Posterior vena cava (tissue), 2 donors: ENCODE measurements at places on chromosomes 5 and 9.

DNA sequence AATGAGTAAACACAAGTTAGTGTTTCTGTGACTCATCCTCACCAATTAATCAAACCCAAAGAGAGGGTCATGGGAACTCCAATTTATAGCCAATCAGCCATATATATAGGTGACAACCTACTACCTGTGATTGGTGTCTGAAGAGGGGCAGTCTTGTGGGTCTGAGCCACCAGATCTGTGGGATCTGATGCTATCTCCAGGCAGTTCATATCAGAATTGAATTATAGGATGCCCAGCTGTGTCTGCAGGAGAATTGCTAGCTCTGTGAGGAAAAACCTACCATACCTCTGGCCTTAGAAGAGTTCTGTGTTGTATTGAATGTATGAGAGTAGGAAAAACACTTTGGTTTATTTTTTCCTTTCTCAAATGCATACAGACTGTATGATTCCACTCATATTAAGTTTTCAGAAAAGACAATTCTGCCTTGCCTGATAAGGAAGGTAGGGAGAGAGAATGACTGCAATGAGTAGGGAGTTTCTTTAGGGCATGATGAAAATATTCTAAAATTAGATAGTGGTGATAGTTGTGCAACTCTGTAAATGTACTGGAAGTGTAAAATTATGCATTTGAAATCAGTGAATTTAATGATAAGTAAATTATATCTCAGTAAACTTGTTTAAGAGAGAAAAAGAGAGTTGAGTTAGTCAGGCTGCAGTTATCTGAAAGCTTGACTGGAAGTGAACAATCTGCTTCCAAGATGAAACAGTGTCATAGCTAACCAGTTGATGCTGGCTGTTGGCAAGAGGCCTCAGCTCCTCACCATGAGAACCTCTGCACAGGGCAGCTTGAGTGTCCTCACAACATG is 274.9 kb downstream of the AUH start:
- no peak for DNase-seq

DNA sequence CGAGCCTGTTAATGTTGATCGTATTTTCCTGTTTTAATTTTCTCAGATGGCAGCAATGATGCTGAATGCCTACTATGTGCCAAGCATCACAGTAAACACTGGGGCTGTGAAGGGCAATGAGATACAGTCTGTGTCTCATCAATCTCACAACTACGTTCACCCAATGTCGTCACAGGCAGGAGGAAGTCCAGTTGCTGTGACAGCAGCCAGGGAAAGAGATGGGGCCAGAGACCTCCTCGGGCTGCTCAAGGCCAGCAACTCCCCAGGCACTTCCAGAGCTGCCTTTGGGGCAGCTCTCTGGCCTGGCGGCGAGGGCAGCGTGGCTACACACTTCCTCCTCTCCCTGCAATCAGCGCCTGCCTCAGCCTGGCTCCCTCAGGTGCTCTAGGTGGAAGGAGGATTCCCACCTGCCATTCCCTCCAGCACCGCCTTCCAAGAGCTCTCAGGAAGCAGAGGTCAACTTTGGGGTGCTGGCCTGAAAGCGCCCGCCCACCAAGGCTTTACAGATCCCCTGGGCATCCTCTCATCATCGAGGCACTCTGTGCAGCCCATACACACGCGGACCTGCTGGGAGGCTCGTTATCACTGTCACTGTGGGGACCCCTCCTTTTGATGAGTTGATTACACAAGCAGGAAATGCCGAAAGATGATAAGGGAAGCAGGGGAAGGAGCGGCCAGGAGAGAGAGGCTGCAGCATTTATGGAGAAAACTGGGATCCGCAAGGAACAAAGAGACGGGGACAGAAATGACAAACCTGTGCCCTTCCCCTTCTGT is 159.2 kb downstream of the ZDHHC21 start:
- no peak for DNase-seq

DNA sequence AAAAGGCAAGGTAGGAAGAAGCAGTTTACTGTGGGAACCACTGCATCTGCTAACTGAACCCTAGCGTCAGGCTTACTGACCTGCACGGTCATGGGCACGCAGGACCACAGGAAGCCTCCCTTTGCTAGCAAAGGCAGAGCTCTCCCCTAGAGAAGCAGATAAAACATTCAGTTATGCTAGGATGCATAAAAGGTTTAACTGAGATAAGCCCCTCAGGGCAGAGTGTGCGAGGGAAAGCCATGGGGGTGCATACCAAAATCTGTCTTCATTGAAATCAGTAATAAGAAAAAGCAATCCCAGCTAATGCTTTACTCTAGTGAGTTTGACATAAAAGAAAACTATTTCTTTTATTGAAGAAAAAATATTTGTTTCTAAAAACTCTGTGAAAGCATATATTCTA is 2403.7 kb upstream of the C9orf72 start:
- DNase-seq, result no peak

GRCh38 chr9:14300040-14300439 is 13.9 kb downstream of the NFIB start:
- DNase-seq, result no peak

- DNase-seq, result no peak
Measured at GRCh38 chr5:172364773-172365172, 81.2 kb upstream of the UBTD2 start.

- DNase-seq, result no peak
Measured at GRCh38 chr9:124480621-124480981, 26.6 kb downstream of the NR5A1 start.

- DNase-seq, result no peak
Measured at GRCh38 chr5:6576861-6577501, 55.9 kb downstream of the NSUN2 start.

DNA sequence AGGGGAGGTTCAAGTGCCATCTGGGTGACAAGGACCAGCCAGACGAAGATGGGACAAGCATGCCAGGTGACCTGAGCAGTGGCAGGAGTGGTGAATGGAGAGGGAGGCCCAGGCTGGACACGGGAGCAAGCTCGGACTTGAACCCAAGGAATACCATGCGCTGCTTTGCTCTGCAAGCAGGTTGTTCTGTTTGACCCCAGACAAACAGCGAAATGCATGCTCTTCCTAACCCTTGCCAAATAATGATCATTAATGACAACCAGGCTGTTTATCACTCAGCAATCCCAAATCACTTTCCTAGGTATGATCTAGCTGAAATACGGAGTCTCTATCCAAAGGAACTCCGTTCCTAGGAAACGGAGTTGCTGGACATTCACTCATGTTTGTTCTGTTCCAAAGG is 77.4 kb downstream of the PTPDC1 start:
- no peak for DNase-seq

DNA sequence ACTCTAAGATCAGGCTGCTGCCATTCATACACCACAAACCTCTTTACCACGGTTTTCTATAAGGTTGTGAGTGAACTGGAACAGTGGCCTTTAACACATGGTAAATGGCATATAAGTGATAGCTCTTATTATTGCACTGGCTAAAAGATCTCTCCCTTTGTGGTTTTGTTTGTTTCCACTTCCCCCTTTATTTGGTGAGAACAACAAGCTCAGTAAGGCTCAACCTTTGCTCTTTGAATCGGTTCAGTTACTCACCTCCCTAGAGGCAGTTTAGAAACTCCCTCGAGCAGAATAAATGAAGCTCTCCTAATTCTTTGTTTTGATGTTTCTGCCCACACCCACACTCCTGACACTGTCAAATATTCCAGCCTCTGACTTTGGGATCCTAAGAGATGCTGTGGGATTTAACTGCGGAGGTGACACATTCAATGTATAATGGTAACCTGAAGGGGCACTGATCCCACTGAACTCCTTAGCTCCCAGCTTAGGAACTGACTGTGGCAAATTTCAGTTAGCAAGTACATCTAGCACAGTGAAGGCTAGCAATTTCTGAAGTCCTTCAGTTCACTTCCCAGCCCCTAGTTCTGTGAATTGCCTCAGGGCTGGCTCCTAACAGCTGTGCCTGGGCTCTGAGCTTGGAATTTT is 22.5 kb upstream of the RAD23B start:
- no peak for DNase-seq

- peak; percentile 80 for DNase-seq
Measured at GRCh38 chr9:75889977-75890471, 449 bp upstream of the PCSK5 start.

DNA sequence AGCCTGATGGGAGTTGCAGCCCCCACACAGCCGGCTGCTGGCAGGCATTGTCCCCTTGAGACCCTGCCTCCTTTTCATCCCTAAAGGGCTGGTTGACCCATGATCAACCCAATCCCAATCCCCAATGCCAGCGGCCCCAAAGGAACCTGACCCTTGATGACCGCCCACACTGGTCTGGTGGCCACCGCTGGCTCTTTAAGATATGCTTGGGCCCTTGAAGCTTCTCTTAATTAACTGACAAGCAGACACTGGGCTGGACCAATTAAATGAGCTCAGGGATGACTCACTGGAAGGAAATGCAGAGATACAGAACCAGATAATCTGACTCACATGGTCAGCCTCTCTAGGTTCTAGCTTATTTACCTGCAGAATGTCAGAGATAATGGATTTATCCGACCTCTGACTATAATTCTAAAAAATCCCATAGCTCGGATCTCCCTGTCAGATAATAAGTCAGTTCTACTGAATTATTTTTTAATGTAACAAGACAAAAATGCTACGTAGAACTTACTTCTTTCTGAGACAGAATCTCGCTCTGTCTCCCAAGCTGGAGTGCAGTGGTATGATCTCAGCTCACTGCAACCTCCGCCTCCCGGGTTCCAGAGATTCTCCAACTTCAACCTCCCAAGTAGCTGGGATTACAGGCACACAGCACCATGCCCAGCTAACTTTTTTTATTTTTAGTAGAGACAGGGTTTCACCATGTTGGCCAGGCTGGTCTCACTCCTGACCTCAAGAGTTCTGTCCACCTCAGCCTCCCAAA is 11.1 kb upstream of the MLANA start:
- DNase-seq, result no peak

DNA sequence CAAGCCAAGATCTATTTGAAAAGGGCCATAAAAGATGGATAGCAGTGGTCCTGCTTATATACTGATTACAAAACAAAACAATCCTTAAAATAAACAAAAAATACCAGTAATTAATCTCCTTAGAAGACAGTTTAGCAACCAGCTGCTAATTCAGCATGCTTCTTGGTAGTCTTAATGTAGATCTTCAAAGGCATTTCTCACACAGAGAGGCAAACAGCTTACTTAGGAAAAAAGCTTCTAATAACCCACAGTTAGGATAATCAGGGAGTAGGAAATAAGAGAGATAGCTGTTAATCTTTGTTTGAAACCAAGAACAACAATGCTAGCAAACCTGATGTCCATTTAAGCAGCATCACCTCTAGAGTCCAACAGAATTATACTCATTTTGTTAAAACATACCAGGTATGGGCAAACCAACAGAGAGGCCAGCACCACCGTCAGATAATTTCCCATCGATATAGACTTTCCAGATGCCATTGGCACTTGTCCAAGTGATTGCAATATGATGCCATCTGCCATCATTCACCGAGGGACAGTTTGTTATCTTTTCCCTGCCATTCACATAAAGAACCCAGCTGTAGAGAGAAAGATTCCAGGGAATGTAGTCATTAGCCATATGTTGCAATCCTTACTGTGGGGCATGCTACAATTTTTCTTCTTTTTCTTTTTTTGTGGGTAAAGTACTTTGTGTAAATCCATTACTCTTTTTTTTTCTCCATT is 105.6 kb upstream of the TXNDC8 start:
- no peak for DNase-seq

GRCh38 chr9:3458806-3459475 is 66.9 kb downstream of the RFX3 start:
- no peak for DNase-seq

DNA sequence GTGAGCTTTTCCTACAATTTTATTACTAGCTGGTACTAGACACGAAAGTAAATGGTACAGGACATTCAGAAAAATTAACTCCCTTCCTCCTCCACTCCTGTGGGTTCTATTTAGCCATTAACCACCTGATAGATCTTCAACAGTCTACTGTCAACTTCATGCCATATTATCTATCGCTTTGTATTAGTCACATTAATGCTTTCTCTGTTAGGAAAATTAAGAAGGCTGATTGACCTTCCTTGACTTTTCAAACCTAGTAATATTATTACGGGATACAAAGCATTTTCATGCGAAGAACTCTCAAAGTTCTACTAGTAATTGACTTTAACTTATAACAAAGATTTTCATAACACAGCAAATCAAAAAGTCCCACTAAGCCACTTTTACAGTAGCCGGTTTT is 1.2 kb downstream of the TEX10 start:
- no peak for DNase-seq

GRCh38 chr9:13705918-13706317 is 426.4 kb upstream of the MPDZ start:
- DNase-seq, result no peak

DNA sequence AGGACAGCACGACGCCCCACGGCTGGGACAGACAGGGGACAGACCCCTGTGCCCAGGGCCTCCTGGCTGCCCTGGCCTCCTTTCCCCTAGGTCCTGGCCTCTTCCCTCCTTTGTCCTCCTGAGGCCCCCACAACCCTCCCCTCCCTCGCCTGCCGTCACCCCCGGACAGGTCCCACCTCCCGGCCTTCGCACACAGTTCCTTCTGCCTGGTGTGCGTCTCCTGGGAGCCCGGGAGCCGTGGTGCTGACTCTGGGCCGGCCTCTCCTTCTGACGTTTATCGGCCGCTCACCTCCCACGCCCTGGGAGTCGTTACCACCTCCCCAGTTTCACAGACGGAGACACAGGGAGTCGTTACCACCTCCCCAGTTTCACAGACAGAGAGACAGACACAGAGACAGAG is 25.1 kb upstream of the NOTCH1 start:
- no peak for DNase-seq

DNA sequence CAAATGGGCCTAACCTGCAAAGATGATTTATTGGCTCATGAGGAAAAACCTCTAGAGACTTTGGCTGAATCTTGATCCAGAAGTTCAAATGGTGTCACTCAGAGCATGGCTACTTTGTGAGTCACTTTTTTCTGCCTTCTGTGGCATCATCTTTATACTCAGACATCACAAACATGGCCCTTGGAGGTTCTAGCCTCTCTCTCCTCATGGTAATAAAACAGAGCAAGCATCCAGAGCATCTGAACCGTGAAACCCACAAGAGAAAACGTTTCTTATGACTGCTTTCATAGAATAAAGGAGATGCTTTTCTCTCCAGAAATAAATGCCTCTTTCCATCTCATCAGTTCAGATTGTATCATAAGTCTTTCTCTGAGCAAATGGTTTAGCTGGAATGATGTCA is 780.3 kb downstream of the KCTD16 start:
- DNase-seq, result no peak

DNA sequence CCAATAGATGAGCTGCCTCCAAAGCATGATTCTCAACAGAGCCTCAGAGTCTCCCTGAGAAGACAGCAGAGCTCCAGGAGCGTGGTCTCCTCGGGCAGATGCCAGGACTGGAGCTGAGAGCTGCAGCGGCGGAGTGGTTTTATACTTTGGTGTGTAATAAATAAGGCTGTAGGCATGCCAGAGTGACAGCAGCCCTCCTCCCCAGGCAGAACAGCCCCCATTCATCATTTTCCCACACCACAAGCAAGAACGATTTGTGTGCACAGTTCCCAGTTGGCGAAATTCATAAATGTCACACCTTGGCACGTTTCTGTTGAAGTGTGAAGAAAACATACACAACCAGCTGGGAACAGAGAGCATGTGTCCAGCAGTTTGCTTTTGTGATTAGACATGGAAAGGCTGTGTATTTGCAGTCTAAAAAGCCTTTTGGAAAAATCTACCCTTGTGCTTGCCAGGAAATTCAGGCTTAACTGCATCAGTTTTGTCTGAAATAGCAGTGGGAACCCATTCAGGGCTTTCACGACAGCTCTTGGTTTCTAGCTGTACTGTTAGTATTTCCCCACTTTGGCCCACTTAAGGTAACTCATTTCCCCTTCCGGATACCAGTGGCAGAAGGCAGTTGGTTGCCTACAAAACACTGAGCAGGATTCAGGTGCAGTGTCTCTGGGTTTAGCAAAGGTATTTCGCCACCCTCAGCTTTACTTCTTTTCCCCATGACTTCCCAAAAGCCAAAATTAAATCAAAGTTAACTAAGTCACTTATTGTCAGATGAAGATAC is at the start of gene C1QTNF3:
Gene C1QTNF3 (minus strand): TSS at position 115 of the 778 bp plus-strand sequence. CDS start 88 bp downstream, at position 27.
- DNase-seq, result no peak
